ENCODE measurements at places on chromosomes 12 and 14.
A peak's percentile ranks its signal among the peaks of the same experiment; 100 is the strongest.

DNA sequence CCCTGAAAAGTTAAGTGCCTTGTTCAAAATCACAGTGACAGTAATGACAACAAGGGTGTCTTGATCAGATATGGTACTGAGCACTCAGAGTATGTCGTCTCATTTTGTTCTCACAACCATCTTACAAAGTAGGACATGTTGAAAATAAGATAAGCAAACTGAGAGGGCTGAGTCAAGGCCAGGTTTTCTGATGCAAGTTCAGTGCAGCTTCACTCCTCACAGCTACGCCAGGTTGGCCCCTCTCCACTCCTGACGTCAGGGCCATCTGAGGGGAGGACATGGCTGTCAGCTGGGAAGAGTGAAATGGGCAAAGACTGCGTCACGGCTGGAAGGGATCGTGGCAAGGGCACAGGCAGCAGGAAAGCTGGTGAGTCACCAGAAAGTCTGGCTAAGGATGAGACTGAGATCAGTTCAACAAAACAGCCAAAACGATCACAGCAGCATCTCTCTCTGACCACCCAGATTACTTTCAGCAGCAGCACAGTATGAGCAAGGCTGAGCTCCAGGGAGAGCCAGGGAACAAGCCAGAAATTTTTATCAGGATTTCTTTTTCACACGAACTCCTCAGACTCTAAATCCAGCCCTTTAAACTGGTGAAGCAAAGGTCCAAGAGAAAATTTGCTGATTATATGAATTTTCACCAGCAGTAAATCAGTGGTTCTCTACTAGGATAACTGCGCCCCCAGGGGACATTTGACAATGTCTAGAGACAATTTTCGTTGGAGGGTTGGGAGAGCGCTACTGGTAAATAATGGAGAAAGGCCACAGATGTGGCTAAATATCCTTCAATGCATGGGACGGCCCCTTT lies 297.9 kb upstream of the AMIGO2 start:
- peak; percentile 69 for DNase-seq

DNA sequence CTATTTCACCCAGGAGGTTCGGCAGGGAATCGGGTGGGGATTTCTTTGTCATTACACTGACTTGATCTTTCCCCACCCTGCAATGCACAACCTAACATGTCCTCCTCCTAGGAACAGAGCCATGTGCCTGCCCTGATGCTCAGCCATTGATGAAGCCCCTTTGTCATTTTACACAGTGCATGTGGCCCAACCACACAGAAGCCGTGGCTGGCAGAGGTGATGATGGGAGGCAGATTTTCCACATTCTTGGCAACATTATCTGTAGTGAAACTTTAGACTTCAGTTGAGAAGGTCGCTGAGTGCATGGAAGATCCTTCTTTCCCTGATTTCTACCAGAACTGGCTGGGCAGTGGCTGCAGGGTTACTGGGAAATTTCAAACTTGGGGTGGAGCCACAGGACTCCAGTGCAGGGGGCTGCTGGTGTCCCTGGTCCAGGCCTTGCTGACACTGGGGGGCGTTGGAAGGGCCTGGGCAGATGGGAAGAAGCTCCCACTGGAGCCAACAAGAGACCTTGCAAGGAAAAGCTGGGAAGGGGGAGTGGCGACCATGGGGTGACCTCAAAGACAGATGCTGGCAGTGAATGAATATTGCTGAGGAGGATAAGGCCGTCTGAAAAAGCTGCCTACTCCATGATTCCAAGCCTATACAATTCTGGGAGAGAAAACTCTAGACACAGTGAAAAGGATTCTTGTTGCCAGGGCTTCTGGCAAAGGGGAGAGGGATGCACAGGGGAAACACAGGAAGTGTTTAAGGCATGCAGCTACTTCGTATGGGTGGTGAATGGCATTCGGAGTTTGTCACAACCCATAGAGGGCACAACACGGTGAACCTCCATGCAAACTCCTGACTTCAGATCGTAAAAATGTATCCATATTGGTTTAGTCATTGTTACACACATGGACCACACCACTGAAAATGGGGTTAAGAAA lies 41.8 kb upstream of the P2RX7 start:
- no peak for DNase-seq

DNA sequence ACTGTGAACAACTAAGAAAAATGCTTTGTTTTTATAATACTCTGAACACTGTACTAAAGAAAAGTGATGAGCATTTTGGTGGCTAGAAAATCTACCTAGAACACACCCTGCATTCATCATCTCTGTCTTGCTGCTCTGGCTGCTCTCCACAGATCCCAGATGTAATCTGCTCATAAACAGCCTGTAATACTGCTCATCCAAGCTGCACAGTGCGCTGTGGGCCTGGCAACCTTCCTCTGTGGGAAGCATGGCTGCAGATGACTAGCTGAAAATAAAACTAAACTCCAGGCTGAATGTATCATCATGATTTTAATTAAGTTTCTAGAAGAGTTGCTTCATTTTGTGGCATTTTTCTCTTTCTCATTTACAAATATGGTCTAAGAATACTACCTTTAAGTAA lies 200.7 kb downstream of the SLC2A13 start:
- no peak for DNase-seq

DNA sequence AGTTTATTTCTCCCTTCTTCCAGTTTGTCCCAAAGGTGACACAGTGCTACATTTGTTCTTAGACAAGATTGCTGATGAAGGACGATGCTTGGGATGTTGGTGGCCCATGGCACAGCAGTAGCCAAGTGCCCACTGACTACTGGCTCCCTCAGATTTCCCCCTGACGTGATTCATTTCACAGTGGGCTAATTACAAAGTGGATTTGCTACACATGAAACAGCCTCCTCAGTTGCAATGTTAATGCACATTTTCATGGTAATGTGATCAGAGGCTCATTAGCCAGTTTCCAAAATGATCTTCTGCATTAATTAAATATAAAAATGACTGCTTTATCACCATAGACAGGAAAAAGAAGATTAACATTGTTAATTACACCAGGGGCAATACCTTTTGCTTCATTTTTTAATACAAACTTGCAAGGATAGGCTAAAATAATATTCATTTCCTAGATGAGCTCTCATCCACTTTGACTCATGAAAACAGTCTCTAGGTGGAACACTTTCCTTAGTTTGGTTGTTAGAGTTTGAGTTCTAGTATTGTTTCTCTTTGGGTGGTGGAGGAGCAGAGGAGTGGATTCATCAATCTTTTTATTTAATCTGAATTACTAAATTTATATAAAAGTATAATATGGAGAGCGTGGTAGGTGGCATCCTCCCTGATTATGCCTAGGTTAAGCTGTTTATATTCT lies 250.9 kb downstream of the PDZRN4 start:
- no peak for DNase-seq

DNA sequence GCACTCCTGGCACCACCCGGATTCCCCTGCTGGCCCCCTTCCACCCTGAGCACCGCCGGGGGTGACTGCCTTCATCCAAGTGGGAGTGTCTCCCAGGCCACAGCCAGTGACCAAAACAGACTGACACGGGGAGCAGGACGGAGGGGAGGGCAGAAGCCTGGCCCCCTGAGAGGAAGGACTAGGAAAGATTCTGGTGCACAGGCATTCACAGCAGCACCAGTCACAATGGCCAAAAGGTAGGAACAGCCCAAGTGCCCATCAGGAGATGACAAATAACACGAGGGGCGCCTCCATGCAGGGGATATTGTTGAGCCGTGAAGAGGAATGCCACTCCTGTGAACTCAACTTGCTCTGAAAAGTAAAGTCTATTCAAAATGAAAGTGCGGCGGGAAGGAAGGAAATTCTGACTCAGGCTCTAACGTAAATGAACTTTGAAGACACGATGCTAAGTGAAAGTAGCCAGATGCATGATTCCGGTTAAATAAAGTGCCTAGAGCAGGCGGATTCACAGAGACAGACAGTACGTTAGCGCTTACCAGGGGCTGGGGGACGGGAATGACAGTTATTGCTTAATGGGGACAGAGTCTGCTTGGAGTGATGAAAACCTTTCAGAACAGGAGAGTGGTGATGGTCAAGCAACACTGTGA lies 146.1 kb upstream of the NCOR2 start:
- DNase-seq, result no peak

DNA sequence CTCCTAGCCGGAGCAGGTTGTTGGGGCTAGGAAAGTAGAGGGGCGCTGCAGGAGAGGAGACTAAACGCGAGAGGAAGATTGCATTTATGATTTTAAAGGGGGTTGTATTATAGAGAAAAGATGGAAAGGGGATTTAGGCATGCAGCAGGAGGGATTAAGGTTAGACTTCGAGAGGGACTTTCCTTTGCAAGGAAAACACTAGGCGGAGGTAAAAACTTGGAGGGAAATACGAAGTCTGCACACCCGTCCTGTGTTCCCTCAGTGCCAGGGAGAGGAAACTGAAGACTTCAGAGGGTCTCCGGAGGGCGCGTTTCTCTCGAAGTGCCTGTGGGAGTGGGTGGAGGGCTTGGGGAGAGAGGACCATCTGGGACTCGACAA lies 420 bp upstream of the PPP1R1A start:
- no peak for DNase-seq

GRCh38 chr12:6307529-6307928 lies 3.0 kb upstream of the PLEKHG6 start:
- peak; percentile 51 for DNase-seq

- peak; percentile 87 for DNase-seq
Observed at GRCh38 chr12:1644534-1645438, 15.8 kb downstream of the WNT5B start.

- DNase-seq, result no peak
Observed at GRCh38 chr12:72100854-72101253, 162.2 kb downstream of the TPH2 start.

GRCh38 chr12:124491856-124492420 lies 75.5 kb downstream of the NCOR2 start:
- DNase-seq, result no peak

DNA sequence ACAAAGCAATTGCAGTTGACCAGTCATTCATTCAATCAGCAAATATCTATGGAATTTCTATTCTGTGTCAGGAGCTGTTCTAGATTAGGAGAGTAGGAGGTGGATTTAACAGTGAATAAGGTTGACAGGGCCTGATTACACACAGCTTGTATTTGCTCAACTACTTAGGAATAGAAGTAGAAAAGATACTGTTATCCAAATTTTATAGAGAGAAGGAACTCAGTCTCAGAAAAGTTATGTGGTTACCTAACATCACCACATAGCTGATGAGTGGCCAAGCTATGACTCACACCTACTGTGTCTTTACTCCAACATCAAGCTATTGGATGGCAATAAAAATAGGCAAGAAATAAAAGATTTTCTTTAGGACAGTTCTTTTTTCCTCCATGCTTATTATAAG lies 374.8 kb downstream of the RMST start:
- DNase-seq, result no peak

GRCh38 chr12:105036937-105037649 lies 47.2 kb downstream of the ALDH1L2 start:
- DNase-seq, result no peak

DNA sequence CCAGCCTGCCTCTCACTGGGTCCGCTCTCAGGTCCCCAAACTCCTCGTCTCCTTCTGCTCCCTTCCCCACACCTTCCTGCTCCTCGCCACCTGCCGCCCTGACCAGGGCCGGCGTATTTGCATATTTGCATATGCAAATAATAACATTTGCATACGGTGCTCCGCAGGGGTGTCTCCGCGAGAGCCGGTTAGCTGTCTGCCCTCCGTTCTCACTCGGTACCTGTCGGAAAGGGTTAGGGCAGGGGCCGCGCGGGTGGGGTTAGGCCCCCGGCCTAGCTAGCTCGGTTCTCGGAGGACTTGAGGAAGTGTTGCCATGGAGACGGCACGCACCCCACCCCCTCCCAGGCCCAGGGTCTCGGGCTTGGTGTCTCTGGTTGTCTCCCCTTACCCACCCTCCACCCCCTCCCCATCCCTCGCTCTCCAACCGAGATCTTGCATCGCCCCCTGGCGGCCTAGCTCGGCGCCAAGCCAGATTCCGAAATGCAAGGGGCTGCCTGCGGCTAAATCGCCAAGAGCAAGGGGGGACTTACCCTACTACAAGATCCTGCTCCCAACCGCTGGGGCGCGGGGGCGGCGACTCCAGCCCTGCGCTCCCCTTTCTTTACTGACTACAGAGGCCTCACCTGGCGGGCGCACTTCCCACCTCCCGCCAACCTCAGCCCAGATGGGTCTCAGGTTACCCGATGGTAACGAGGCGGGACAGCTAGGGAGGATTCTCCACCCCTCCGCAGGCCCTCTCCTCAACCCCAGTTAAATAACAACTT lies 8.1 kb downstream of the STAC3 start:
- peak; percentile 76 for DNase-seq

DNA sequence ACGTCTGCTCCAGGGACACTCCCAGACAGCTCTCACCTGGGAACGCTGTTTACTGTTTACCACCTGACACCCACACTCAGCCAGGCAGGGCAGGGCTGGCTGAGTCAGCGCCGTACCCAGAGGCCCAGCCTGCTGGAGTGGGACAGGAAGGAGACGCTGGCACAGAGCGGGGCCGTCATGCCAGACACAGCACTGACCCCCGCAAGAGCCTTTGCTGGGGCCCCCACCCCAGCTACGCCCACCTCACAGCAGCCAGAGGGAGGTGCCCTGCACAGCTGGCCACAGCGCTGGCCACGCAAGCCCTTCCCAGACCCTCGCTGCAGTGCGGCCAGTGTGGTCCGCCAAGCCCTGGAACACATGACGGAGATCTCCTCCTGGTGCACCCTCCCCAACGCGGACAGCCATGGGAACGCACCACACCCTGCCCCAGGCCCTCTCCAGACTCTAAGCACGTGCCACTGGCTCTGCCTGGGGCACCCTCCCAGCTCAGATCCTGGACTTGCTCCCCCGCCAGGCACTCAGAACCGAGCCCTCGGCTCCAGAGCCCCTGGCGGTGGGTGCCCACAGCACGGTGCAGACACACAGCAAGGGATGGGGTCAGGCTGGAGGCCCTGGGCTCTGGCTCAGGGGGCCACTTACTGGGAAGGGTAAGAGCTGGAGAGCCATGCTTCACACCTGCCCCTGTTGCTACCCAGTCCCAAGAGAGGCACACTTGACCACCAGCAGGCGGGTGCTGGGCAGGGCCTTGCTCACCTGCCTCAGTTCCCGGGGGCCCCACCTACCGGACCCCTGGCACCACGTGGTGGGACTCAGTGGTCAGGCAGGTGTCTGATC lies 5.7 kb downstream of the AHNAK2 start:
- DNase-seq, result no peak

GRCh38 chr12:1517734-1518525 lies 76.5 kb downstream of the FBXL14 start:
- no peak for DNase-seq

DNA sequence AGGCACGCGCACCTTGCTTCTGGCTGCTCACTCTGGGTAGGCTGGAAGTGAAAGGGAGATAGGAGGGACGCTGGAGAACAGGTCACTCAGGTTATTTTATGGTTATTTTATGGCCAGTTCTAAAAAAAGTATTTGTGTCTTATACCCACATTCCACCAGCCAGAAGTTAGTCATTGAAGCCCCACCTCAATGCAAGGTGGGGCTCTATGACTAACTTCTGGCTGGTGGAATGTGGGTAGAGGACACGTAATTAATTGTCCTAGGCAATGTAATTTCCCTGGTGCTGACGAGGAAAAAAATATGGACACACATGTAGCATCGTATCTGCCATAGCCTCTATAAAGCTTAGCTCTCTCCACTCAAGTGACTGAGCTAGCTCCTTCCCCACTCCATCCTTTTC lies 104.9 kb downstream of the PDZRN4 start:
- no peak for DNase-seq

DNA sequence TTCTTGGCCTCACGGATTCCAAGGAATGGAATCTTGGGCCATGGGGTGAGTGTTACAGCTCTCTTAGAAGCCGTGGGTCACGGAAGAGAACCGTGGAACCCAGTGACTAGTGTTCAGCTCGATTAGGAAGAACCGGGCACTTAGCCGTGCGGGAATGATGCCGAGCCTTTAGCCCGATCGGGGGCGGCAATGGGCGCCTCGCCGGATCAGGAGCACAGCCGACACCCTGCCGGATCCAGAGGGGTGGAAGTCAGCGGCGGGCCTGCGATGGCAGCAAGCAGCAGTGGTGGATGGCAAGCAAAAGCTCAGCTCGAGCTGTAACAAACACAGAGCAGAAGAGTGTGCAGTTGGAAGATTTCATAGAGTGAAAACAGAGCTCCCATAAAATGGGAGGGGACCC lies 21.1 kb upstream of the ULK1 start:
- DNase-seq, result no peak

Data from left forelimb (tissue), 1 donor.